Right cardiac atrium (tissue), 5 donors: ENCODE measurements at places on chromosomes 2 and 18. TPM values are rescaled to one million over a fixed set of nuclear protein-coding genes. Genes with fewer than 3 reads are reported as not detected.

DNA sequence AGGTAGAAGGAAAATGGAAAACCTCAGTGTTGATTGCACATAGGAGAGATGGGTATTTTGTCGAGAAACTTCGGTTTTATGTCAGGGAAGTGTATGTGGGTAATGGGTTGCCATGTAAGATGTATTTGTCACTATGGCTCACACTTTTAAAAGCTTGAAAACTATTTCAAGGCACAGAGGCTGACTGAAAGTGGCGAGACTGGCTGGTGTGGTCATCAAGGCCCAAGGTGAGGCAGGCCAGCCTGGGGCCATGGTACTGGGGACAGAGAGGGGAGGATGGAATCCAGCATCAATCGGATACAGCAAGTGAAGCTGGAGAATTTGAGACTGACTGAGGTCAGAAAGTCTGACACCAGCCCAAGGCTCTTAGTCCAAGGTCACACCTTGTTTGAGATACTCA, 77.2 kb upstream of the MCFD2 start:
- no peak for DNase-seq

GRCh38 chr2:37775908-37776250, 104.4 kb upstream of the CDC42EP3 start:
- peak; percentile 63 for DNase-seq

GRCh38 chr2:204696124-204696523, 150.8 kb downstream of the PARD3B start:
- DNase-seq, result no peak

- DNase-seq, result no peak
Measured at GRCh38 chr2:11508279-11508678, 25.6 kb upstream of the GREB1 start.

ZAP70 gene
- 1.5 TPM for total RNA-seq

GRCh38 chr2:188382107-188382506, 90.4 kb downstream of the GULP1 start:
- no peak for DNase-seq

DNA sequence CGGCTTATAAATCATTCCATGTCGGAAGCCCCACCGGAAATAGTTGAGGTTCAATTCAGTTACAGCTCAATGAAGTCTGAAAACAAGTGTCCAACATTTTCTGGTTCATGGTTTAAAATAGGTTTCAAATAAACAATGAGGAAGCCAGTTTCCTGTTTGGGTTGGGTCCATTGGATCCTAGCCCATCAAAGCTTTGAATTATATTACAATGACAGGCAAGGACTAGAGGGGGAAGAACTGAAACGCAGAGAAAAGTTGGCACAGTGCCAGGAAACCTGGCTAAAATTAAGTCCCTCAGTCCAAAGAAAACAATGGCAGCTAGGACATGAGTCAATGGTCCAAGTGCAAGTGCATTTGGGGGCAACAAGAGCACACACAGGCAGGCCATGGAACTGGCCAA, 32.0 kb downstream of the SLC14A1 start:
- DNase-seq, result no peak

CYS1 gene
- 4.9 TPM for total RNA-seq

DNA sequence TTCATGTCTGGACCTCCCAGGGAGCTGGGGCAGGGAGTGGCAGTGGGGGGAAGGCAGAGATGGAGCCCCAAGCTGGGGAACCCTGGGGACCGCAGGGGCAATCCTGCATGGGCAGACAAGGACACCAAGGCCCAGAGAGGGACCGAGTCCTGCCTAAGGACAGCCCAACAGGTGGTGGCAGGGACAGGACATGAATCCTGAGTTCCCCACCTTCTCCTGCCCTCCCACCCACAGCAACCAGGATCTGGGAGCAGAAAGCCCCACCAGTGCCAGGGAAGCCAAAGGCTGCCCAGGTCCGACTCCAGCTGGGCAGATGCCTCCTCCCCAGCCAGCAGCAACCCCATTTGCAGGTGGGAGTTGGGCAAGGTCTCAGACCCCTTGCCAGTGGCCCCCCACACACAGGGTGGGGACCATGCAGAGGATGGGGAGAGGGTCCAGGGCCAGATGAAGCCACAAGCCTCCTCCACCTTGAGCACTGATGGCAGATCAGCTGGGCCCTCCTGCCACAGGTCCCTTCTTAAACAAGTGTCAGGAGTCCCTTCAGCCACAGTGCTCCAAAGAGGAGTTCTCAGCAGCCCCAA, 6.3 kb downstream of the ADRA2B start:
- DNase-seq, result no peak

GRCh38 chr2:74653589-74653984, 460 bp upstream of the SEMA4F start:
- DNase-seq, result no peak

GRCh38 chr18:50659091-50660003, 99.5 kb downstream of the MAPK4 start:
- DNase-seq, result no peak

- DNase-seq, result no peak
Measured at GRCh38 chr2:144501118-144501517, 18.8 kb downstream of the ZEB2 start.

DNA sequence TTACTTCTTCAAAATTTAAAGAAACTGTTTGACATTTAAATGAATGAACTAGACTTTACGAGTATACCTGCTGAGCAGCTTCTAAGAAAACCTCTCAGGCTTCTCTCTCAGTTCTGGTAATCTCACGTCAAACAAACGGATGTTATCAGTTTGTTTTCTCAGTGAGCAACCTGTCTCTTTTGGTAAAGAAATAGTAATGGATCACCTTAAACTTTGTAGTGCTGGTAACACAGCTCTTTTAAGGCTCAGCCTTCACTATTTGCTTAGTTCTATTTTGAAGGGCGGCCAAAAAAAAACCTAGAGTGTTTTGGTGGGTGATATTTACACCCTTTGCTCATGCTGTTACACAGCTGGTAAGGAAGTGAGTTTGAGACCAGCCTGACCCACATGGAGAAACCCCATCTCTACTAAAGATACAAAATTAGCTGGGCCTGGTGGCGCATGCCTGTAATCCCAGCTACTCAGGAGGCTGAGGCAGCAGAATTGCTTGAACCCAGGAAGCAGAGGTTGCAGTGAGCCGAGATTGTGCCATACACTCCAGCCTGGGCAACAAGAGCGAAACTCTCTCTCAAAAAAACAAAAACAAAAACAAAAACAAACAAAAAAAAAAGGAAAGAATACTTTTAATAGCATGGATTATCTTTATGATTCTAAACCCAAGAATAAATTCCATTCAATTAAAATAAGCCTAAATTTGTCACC, 15.9 kb downstream of the FN1 start:
- DNase-seq, result no peak

DNA sequence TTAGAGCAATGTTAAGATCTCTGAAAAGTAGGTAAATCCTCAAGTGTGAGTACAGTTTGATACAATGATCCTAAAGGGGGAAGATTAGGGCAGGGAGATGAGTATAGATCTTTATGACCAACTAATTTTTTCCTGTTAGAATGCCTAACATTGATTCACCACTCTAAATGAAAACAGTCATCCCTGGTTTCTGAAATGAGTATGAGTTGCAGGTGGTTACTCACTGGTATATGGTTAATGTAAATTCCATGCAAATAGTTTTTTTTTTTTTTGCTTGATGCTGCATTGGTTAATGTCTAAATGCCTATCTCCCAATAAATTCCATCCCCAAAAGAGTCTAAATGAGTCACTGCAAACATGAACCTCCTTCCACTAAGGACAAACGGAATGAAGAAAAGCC, 55.0 kb upstream of the SERPINB2 start:
- DNase-seq, result no peak

ATP8B1 gene
- total RNA-seq, result 11.5 TPM

- no peak for DNase-seq
Measured at GRCh38 chr2:47656715-47657600, 126.0 kb upstream of the MSH6 start.

DSG4 gene
- not detected for total RNA-seq

NEU2 gene
- total RNA-seq, result not detected

GRCh38 chr2:146844226-146844990, 1000.4 kb upstream of the ACVR2A start:
- no peak for DNase-seq

DNA sequence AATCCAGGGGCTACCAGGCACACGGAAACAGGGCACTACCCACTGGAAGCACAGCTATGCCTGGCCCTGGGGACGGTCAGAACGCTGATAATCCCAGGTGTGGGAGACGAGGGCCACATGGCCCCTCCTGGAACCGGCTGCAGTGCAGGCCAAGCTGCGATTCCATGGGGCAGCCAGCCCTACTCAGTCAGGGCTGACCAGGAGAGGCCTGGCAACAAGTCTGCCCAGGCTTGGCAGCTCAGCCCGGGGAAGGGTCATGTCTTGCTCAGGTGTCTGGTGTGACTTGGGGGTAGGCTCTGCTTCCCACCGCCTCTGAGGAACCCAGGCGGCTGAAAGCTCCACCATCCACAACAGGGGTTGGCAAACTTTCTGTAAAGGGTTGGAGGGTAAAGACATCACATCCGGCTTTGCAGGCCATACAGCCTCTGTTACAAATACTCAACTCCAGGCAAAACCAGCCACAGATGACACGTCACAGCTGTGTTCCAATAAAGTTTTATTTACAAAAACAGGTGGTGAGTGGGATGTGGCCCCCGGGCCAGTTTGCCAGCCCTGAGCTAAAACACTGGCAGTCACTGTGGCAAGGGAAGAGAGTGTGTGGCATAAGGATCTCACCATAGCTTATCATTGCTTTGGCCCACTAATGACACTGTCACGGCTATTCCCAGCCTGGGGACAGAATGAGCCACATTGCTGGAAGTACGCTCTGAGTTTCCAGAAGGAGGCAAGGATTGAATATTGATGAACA, 85.2 kb downstream of the NDUFA10 start:
- DNase-seq, result no peak

- DNase-seq, result no peak
Measured at GRCh38 chr2:60569680-60570111, 16.2 kb upstream of the BCL11A start.

GRCh38 chr2:66432801-66433694, 1.9 kb upstream of the MEIS1 start:
- peak; percentile 94 for DNase-seq

- no peak for DNase-seq
Measured at GRCh38 chr2:29401994-29402393, 286.8 kb downstream of the CLIP4 start.
